Calu3 (cell line): ENCODE measurements at places on chromosomes 7 and 10. TPM values are rescaled to one million over a fixed set of nuclear protein-coding genes. Genes with fewer than 3 reads are reported as not detected.
A peak's percentile ranks its signal among the peaks of the same experiment; 100 is the strongest.

GRCh38 chr7:21364801-21365271, 63.0 kb upstream of the SP4 start:
- no peak for DNase-seq

- DNase-seq, result no peak
Observed at GRCh38 chr10:1274701-1275544, 218.7 kb downstream of the WDR37 start.

DNA sequence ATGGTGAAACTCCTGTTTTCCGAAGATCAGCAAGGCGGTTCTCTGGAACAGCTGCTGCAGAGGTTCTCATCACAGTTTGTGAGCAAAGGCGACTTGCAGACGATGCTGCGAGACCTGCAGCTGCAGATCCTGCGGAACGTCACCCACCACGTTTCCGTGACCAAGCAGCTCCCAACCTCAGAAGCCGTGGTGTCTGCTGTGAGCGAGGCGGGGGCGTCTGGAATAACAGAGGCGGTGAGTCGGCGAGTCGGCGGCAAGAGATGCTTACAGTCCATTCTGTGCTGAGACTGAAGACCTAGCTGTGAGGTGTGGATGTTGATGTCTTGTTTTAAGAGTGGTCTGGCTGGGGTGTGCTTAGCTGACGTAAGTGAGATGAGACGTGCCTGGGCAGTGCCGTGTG, 16.2 kb upstream of the GET4 start:
- no peak for DNase-seq

GRCh38 chr7:148079206-148080080, 511.1 kb upstream of the C7orf33 start:
- no peak for DNase-seq

- DNase-seq, result no peak
Observed at GRCh38 chr10:94351089-94351488, 11.7 kb downstream of the NOC3L start.

GRCh38 chr10:104297697-104298660, 29.0 kb downstream of the GSTO2 start:
- DNase-seq, result peak; percentile 13

GRCh38 chr7:28483908-28484605, 71.7 kb downstream of the CREB5 start:
- DNase-seq, result no peak

- no peak for DNase-seq
Observed at GRCh38 chr7:101111261-101111660, 15.6 kb upstream of the SERPINE1 start.

GRCh38 chr10:102504179-102504975, 605 bp downstream of the SUFU start:
- DNase-seq, result no peak

DNA sequence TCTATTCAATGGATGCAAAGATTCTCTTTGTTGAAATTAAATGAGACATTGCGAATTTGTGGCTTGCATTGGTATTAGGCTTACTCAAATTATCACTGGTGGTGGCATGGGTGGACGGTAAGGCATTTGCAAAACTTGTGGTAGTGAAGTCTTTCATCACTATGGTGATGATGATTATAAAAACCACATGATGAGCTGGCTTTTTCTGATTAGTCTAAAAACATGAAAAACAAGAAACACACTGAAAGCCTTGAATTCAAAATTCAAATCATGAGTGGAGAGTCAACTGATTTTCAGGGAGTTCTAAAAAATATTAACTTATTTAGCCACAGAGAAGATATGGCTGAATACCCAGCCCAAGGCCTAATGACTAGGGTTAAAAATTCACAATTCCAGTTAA, 99.8 kb upstream of the HGF start:
- DNase-seq, result no peak

EPHB4 gene
- total RNA-seq, result 63.7 and 72.4 TPM in 2 replicates

DLD gene
- 56.5 and 58.0 TPM in 2 replicates for total RNA-seq

VSTM4 gene
- not detected in 2 replicates for total RNA-seq

PEX1 gene
- total RNA-seq, result 10.1 and 10.4 TPM in 2 replicates

ADARB2 gene
- not detected in 2 replicates for total RNA-seq

ADCK2 gene
- total RNA-seq, result 12.6 and 13.1 TPM in 2 replicates

ITGA8 gene
- not detected in 2 replicates for total RNA-seq

R3HCC1L gene
- total RNA-seq, result 11.8 and 12.4 TPM in 2 replicates

LIPK gene
- total RNA-seq, result not detected in 2 replicates

OR2A12 gene
- total RNA-seq, result not detected in 2 replicates

UTF1 gene
- not detected in 2 replicates for total RNA-seq
